HFFc6 (cell line): ENCODE measurements at places on chromosomes 7 and 10. TPM values are rescaled to one million over a fixed set of nuclear protein-coding genes. Genes with fewer than 3 reads are reported as not detected.
A peak's percentile ranks its signal among the peaks of the same experiment; 100 is the strongest.

NUTM2D gene
- total RNA-seq = 0.53 to 0.82 TPM (median 0.54 TPM) in 3 replicates

LIPJ gene
- not detected in 3 replicates for total RNA-seq

- no peak overlapping the region for H3K27ac ChIP-seq
- H3K4me3 ChIP-seq = no peak overlapping the region
- H3K36me3 ChIP-seq = no peaks in the 10 kb centered on the region
- H3K4me1 ChIP-seq = no peaks in the 10 kb centered on the region
These were observed 247.3 kb downstream of the SEMA3A start for GRCh38 chr7:83947260-83947659.

GRCh38 chr10:10320956-10321355, 696.7 kb upstream of the CELF2 start:
- no peaks in the 10 kb centered on the region for H3K27me3 ChIP-seq
- H3K36me3 ChIP-seq = no peaks in the 10 kb centered on the region
- H3K4me3 ChIP-seq = no peak overlapping the region
- no peak for DNase-seq
- no peak overlapping the region for H3K27ac ChIP-seq

DNA sequence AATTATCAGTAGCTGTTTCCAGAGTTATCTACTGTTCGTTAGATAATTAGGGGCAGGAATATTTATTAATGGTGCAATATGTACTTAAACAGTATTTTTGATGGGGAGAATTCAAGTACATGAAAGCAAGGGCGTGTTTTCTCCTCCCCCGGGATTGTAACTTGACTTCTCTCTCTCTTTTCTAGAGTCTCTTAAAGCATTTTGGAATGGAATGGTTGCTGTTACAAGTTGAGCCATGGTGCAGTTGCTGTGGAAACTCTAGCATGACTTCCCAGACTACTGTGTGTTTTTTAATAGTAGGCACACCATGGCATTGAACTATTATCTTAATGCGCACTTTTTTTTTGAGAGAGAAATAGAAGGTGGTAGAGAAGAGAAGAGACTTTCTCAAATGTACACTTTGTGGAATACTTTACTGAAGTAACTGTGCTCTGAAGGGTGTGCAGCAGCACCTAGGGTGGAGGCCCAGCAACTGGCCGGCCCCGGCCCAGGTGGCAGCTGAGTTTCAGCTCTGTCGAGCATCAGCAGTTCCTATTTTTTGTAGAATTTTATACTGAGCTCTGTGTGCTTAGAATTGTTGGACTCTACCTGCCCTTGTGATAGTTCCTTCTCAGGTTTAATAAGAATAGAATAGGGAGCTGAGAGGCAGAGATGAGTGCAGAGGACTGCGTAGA, 64.4 kb downstream of the CCNY start:
- H3K4me3 ChIP-seq = no peak overlapping the region
- DNase-seq = no peak
- H3K27ac ChIP-seq = no peak overlapping the region
- no peaks in the 10 kb centered on the region for H3K36me3 ChIP-seq
- H3K4me1 ChIP-seq = peaks cover 7% of the 10 kb centered on the region
- H3K27me3 ChIP-seq = no peaks in the 10 kb centered on the region

DNA sequence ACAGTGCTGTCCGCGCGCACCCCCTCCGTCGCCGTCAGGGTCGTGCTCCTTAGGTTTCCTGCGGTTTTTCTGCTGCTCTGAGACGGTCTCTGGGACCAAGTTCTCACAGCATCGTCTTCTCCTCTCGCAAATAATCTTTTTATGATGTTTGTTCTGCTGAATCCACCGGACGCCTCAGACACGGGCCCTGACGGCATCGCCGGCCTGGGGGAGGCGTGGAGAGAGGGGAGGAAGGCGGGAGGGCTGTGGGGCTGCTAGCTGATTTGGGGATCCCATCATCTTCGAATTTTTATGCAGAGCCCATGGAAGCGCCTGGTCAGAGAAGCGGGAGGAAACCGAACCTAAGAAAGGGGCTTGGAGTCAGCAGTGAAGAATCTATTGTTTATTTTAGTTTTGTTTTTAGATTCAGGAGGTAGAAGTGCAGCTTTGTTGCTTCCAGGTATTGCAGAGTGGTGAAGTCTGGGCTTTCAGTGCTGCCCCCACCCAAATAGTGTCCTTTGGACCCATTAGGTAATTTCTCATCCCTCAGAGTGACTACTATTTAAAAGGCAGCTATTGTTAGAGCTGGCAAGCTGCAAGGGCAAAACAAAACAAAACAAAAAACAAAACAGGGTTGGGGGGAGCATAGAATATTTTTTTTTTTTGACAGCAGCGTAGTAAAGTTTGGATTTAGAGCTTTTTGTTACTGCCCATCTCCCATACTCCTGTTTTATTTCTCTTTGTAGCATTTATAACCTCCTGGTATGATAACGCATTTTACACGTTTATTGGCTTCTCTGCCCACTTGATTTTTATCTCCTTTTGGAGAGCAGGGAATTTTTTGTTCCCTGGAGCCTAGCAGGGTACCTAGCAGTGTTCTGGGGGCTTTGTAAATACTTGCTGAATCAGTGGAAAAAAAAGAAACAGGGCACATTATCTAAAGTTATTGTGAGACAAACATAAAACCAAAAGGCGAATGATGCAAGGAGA, 92.6 kb downstream of the SPAG6 start:
- peaks cover 6% of the 10 kb centered on the region; the same call in 1 of the 2 replicates for H3K36me3 ChIP-seq
- H3K4me3 ChIP-seq = peak overlapping the region; percentile 95
- H3K4me1 ChIP-seq = peaks cover 51% of the 10 kb centered on the region
- peak overlapping the region; percentile 96 for H3K27ac ChIP-seq
- no peak for DNase-seq
